Lung microvascular endothelial cell (primary cell): ENCODE measurements at places on chromosomes 16 and 17. TPM values are rescaled to one million over a fixed set of nuclear protein-coding genes. Genes with fewer than 3 reads are reported as not detected.

DNA sequence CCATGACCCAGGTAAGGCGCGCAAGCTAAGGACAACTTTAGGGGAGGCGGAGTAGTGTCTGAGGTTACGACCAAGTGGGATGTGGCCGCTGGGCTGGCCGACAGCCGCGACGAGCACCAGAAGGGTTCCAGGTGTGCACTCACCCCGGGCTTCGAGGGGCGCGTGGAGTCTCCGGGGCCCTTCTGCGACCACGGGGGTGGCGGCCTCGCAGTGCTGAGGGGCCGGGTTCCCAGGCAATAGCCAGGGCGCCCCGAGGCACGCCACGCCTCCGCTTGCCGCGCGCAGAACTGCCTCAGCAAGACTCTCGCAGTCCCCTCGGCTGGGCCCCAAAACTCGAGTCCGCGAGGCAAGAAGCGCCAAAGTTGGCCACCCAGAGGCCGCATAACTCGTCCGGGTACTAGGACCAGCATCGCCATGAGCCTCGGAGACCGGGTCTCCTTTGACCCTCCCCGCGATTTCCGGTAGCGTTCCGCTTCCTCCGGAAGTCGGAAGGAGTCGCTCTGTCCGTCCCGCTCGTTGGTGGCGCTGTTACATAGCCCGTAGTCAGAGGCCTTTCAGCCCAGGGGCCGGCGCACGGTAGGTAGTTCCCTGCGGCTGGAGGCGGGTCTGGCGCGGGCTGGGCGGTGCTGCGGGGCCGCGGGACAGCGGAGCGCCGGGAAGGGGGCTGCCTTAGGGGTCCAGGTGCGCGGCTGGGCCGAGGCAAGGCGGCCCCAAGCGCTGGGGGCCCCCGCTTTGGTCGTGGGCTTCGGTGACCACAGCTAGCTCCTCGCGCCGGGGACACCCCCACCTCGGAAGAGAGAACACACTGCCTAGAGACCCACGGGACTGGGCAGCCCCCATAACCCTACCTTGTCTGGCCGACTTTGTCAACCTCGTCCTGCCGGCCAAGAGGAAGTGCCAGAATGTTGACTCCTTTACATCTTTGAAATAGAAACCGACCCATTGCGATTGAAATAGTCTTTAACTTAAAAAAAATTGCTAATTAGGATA is at the start of the genes ADPRM and SCO1:
Gene ADPRM (plus strand): TSS at position 503 of the 990 bp plus-strand sequence. CDS start 7,333 bp downstream, outside the sequence.
Gene SCO1 (minus strand): TSS at position 442 of the 990 bp plus-strand sequence. CDS start 26 bp downstream, at position 416.
- peak; percentile 95 for DNase-seq

GRCh38 chr16:70568601-70569237 is 45.1 kb downstream of the SF3B3 start:
- no peak for DNase-seq

DNA sequence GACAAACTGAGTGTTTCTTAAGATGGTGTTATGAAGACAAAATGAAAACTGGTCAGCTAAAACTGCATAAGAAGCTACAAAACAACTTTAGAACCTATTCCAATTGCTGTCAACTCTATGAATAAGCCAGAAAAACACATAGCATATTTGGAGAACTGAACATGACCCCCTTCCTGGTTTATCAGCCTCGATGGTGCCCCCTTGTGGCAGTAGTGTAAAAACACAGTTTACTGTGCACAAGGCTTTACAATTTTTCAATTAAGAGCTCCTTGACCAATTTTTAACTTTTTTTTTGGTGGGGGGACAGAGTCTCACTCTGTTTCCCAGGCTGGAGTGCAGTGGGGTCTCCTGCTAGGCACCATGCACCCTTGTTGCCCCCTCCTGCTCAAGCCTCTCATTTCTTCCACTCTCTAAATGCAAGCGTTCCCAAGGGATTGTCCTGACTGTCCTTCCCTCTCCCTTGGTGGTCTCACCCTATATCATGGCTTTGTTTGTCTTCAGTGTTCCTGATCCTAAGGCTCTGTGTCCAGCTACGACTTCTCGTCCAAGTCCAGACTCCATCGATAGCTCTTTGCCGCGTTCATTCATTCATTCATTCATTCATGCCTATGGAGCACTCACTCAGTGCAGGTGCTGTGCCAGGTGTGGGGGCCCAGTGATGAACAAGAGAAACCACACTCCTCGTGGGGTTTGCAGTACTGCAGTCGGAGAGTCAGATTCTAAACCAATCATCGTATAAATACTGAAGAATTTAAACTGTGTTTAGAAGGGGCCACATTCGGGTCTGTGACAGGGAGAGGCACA is 7.5 kb downstream of the EIF1 start:
- peak; percentile 81 for DNase-seq

Gene TMEM114
- total RNA-seq = not detected in 2 replicates

Gene RILP
- 10.5 and 12.5 TPM in 2 replicates for total RNA-seq

DNA sequence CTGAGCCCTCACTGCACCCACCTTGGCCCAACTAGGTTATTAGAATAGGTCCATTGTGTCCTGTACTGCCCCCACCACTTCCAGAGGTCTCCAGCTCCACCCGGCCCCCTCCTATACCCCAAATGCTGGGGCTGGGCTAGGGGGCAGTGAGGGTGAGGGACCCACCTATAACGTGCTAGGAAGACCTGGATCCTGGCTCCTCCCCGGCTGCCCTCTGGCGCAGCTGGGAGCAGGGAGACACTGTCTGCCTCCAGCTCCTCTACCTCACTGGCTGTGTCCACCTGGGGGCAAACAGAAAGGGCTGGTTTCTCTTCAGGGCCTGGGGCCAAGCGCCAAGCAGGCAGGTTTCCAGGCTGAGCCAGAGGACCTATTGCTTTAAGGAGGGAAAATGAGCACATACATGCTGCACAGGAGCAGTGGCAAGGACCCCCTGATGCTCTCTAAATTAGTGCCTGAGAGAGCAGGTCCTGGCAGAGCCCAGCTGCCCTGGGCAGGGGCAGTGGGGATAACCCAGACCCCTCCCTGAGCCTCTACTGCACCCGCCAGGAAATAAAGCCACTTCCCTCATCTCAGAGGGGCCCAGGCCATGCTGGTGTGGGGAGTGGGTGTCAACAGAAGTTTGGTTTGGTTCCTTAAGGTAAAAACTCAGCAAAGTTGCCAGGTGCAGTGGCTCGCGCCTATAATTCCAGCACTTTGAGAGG is 12.2 kb downstream of the TSPOAP1 start:
- DNase-seq = no peak

- no peak for DNase-seq
Observed at GRCh38 chr16:78300469-78300868, 201.0 kb downstream of the WWOX start.

- no peak for DNase-seq
Observed at GRCh38 chr16:47646914-47647313, 185.8 kb downstream of the PHKB start.

GRCh38 chr16:83802135-83802534 is 5.6 kb upstream of the HSBP1 start:
- peak; percentile 57 for DNase-seq

DNA sequence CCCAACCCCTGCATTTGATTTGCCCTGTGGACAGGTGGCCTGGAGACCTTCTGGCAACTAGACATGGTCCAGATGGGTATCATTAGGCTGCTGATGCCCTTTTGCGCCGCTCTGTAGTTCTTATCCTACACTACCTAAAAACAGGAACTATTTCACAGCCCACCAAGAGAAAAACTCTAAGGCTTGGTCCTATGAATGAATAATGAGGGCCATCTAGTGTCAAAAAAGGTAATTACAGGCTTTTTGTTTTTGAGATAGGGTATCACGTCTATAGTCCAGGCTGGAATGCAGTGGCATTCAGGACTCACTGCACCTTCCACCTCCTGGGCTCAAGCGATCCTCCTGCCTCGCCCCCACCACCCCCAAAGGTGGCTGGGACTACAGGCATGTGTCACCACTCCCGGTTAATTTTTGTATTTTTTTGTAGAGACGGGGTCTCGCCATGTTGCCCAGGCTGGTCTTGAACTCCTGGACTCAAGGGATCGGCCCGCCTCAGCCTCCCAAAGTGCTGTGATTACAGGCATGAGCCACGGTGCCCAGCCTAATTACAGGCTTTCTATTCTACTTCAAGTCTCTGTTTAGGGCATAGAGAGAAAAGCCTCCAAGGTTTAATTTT is 20.9 kb downstream of the COIL start:
- peak; percentile 83 for DNase-seq

DNA sequence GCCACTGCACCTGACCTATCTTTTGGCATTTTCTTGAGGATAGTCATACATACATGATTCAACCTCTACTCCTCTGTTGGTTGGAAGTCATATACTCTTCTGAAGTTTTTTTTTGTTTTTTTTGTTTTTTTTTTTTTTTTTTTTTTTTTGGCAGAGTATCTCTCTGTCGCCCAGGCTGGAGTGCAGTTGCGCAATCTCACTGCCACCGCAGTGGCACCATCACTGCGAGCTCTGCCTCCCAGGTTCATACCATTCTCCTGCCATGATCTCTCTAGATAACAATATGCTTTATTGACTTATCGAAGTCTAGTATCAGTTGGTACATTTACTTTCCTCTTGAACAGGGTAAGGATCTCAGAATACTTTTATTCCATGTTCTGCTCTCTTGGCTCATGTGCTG is 224.2 kb upstream of the WSCD1 start:
- no peak for DNase-seq

Gene MYH3
- total RNA-seq = 0.22 and 0.40 TPM in 2 replicates

Gene EVPLL
- total RNA-seq = not detected in 2 replicates

Gene FTO
- 28.3 and 46.6 TPM in 2 replicates for total RNA-seq

DNA sequence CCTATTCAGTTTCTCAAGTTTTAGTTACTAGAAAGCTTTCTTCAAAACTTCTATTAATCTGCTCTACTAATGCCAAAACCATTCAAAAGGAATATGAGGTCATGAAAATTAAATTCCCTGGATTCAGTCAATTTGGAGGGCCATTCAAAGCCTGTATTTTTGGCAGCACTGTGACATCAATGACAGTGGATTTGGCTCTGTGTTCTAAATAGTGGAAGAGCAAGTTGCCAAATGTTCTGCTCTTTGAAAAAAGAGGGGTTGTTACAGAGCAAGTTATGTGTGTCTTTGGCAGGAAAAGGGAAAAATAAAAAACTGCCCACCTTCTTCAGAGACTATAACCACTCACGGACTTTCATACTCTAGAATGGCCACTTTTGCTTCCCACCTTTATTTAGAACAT is 3.2 kb upstream of the C16orf46 start:
- DNase-seq = no peak

DNA sequence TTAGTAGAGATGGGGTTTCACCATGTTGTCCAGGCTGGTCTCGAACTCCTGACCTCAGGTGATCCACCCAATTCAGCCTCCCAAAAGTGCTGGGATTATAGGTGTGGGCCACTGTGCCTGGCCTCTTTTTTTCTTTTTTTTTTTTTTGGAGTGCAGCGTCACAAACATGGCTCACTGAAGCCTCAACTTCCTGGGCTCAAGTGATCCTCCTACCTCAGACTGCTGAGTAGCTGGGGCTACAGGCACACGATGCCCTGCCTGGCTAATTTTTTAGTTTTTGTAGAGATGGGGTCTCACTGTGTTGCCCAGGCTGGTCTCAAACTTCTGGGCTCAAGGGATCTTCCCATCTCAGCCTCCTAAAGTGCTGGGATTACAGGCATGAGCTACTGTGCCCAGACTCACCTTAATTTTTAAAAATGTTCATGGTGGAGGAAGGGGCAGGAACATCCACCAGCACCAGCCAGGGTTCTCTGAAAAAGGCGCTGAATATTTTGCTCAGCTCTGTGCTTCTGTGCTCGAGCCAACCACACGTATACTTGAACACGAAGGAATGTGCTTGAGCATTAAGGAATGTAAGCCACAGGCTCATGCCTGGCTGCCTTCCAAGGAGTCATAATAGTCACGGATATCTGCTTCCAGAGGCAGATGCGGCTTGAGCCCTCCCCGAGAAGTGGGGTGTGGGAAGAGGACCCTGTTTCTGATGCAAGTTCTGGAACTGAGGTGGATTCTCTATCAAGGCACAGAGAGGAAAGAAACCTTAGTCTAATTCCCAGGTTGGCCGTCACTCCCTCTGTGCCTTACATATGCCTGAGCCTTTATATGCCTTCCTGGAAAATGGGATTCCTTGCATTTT is 65.5 kb upstream of the CREBBP start:
- DNase-seq = peak; percentile 92
